Renal pelvis (tissue), 12 donors: ENCODE measurements at places on chromosomes 6 and 20.

- DNase-seq = no peak
Measured at GRCh38 chr6:158080849-158081656, 87.0 kb downstream of the SERAC1 start.

DNA sequence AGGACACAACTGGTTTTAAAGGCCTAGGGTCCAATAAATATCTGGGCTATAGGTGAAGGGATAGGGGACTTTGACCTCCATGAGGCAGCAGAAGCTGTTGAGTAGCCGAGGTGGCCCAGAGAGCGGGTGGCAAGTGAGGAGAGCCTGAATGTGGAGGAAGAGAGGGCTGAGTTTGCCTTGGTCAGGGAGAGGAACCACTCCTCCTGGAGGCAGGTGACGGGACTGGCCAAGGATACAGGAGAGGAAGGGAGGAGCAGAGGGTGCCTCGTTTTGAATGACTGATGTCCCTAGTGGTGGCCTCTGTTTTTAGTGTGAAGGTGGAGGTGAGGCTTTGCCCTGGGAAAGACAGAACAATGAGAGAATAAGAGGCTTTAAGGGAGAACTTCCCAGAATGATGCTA lies 19.1 kb upstream of the AAR2 start:
- no peak for DNase-seq

- DNase-seq = no peak
Measured at GRCh38 chr6:106745197-106745770, 115.9 kb downstream of the QRSL1 start.

- DNase-seq = no peak
Measured at GRCh38 chr20:35305682-35306556, 13.7 kb upstream of the FAM83C start.

DNA sequence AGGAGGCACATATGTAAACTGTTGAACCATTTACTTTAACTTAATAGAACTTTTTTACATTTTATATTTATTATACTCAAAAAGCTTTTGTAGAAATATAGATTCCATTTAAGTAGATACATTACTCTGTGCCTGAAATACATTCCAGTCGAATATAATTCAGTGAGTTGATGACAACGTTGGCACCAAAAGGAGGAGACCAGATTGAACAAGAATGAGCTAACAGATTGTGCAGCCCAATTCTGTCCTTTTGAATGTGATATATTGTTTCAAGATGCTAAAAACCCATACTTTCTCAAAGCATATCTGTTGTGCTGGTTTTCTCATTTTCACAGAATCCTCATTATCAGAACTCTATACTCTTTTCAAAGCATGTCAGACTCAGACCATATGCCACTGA lies 147.4 kb upstream of the SIM1 start:
- DNase-seq = no peak
